ENCODE measurements at places on chromosomes 6 and 20.
A peak's percentile ranks its signal among the peaks of the same experiment; 100 is the strongest.

- no peak for DNase-seq
Observed at GRCh38 chr6:53797304-53797703, 2.5 kb downstream of the LRRC1 start.

- no peak for DNase-seq
Observed at GRCh38 chr20:58554541-58554940, 39.3 kb upstream of the APCDD1L start.

DNA sequence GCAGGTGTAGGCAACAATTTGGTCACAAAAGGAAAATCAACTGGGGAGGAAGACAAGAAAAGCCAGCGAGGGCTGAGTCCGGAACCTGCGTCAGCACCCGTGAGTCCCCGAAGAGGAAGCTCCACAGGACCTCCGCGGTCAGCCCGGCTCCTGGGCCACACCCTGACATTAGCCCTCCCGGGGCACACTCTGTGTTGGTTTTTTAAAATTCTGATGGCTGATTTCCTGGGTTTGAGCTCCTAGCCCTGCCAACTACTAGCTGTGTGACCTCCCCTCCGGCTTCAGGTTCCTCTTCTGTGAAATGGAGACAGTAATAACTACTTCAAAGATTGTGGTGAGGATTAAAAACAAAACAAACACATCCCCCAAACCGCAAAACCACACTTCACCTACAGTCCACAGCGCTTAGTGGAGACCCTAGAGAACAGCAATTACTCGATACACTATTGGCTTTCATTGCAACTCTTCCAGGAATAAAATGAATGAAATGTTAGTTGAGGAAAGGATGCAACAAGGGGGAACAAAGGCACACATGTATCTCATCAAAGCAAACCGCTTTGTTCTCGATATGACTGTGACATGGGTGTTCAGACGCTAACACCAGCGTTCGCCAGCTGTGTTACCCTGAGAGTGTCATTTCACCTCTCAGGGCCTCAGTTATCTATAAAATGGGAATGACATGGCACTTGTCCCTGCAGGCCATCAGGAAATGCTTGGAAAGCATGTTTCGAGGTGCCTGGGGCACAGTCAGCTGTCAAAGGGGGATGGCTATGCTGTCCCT, 985 bp downstream of the ZBP1 start:
- peak; percentile 81 for DNase-seq

GRCh38 chr20:44962483-44962882, 2.3 kb upstream of the TOMM34 start:
- DNase-seq: no peak

- DNase-seq: no peak
Observed at GRCh38 chr6:46414398-46414797, 76.9 kb downstream of the RCAN2 start.

DNA sequence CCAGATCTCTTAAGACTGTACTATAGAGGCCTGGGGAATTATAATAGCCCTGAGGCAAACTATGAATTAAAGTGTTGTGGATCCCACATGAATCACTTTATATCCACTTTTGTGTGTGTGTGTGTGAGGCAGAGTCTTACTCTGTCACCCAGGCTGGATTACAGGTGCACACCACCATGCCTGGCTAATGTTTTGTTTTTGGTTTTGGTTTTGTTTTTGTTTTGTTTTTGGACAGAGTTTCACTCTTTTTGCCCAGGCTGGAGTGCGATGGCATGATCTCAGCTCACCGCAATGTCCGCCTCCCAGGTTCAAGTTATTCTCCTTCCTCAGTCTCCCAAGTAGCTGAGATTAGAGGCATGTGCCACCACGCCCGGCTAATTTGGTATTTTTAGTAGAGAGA, 32.2 kb upstream of the MICB start:
- no peak for DNase-seq

GRCh38 chr20:57435498-57436222, 44.5 kb downstream of the RBM38 start:
- DNase-seq: no peak

GRCh38 chr20:13839421-13840092, 54.7 kb downstream of the NDUFAF5 start:
- no peak for DNase-seq

DNA sequence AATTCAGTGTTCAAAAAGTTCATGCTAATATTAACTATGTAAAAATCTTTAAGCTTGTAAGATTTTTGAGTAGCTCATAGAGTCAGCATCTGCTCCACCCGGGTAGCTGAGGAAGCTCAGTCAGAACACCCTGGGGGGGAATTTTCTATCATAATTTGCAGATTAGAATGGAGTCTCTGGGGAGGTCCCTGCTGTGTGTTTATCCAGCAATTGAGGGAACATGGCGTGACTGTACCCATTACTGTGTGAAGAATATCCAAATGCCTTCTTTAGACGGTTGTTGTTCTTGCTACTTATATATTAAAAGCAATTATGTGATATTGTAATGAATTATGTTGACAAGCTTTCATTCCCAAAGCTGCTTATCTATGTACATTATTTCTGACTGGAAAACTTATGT, 64.8 kb downstream of the AIG1 start:
- DNase-seq: no peak

GRCh38 chr6:7119272-7119801, 11.6 kb downstream of the RREB1 start:
- no peak for DNase-seq

DNA sequence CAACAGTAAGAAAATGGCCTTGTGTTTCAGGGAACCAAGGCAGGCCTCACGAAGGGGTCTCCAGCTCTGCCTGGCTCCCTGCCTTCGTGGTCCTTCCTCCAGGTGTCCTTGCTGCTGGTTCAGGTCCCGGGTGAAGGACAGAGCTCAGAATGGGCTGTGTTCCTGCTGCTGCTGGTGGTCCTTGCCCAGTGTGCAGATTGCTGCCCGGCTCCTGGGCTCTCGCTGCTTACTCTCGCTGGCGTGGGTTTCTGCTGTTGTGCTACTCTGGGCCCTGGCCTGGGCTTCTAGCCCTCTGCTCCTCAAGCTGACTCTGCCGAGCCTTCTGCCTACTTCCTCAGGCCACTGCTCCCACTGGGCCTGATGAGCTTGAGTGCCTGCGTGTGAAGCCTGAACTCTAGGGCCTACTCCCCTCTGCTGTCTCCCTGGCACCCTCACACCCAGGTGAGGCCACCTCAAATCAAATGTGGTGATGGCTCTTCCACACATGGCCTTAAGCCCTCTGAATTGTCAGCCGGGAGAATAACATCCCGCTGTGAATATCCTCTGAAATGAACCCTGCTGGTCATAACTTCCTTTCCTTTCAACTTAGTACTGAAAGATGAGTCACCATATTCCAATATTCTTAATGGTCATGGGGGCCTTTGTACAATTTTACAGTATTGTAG, 171.6 kb downstream of the FOXC1 start:
- no peak for DNase-seq

DNA sequence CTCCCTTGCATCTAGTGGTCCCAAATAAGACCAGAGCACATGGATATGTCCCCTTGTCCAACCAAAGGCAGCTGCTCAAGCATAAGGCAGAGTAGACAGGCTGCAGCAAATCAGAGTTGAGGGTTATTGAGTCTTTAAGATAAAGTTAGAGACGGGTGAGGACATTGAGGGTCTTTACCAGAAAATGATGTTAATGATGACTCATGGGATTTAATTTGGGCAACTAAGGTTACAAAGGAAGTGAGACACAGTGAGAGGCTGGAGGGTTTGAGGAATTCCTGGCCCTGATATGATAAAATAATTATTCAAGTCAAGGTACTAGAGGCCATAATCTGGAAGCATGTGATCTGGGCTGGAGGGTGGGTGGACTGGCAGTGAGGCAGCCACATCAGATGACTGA, 133.6 kb downstream of the ALDH8A1 start:
- no peak for DNase-seq

GRCh38 chr6:76940191-76940590, 523.1 kb downstream of the HTR1B start:
- no peak for DNase-seq

DNA sequence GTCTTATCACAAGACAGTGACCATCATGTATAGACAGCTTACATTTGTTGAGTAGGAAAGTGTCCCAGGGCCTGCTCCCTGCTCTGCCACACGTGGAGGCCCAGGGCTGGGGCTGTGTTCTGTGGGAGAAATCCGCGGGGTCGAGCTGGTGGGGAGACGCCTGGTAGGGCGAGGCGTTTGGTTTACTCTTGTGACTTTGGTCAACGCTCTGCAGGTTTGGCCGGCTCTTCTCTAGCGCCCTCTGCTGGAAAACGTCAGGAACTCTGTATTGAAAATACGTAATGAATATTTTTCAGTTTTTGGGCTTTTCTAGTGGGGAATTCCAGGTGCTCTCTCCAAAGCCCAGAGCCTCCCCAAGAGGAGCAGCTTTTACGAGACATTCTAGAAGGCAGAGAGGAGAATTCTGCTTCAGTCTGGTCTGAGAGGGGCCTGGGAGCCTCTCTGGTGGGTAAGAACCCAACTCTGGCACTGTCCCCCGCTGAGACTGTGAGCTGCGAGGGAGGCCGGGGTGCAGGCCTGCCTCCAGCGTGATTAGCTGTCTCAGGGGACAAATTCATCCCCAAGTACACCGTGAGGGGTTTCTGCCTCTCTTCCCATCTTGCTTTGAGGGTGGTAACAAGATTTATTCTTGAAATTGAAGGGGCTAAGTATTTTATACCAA, 112.6 kb upstream of the RALGAPA2 start:
- peak; percentile 55 for DNase-seq

GRCh38 chr6:44935693-44936300, 392.3 kb upstream of the RUNX2 start:
- no peak for DNase-seq

DNA sequence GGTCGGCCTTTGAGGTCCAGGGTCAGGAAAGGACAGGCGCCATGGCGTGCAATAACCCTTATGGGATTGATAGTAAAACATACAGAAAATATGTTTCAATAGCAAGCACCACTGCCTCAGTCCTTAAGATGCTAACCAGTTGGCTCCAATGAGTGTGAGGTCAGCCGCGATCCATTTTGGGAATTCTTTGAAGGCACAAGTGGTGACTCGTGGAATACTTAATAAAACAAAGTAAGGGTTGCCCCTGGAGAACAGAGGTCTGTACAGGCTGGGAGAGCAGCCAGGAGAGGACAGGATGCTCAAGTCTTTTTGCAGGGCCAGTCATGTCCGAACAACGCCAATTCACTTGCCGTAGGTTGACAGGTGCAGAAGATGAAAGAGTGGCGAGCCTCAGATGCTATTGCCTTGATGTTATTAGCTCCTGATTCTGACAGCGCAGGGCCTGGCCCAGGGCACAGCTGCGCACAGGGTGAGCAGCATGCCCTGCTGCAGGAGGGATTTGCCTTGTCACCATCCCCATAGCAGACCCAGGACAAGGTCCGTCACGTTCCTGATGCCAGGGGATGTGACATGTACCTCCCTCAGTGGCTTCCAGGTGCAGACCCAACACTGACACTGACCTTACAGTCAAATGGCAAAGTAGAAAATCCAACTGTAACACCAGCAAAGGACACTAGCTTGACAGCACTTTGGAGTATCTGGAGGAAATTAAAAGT, 21.8 kb downstream of the SYNDIG1 start:
- no peak for DNase-seq

DNA sequence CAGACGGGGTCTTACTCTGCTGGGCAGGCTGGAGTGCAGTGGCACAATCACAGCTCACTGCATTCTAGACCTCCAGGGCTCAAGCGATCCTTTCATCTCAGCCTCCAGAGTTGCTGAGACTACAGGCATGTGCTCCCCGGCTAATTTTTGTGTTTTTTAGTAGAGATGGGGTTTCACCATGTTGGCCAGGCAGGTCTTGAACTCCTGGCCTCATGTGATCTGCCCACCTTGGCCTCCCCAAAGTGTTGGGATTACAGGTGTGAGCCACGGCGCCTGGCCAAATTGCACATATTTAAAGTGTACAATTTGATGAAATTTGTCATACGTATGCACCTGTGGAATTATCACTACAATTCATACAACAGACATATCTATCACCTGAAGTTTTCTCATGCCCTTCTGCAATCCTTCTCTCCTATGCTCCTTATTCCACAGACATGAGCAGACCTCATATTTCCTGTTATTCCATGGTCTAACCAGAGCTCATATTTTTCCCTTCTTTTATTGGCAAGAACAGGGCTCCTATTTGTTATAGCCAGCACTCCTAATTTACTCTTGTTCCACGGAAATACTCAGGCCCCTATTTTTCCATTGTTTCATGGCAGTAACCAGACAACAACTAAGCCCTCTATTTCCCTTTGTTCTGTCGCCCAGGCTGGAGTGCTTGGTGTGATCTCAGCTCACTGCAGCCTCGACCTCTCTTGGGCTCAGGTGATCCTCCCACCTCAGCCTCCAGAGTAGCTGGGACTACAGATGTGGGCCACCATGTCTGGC, 2.2 kb upstream of the CSTL1 start:
- DNase-seq: no peak

- DNase-seq: no peak
Observed at GRCh38 chr20:39342463-39342862, 380.3 kb downstream of the DHX35 start.

- DNase-seq: no peak
Observed at GRCh38 chr20:32350421-32350820, 7.7 kb upstream of the ASXL1 start.

DNA sequence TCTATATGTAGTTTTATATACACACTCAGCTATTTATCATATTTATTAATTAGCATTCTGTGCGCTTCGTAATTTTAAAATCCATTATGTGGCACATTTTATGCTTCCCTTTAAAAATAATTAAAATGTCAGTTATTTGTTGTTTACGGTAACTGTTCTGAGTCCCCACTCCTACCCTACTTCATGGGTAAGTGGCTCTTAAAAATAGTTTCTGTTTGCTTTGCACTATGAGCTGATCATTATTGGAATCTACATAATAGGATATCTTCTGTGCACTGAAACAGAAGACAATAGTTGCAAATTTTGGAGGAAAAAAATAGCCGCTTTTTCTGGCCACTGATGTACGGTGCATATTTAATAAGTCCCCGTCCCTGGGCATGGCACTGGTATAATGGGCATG, 25.2 kb downstream of the LCA5 start:
- DNase-seq: no peak
